KBM-7 (cell line): ENCODE measurements at places on chromosomes 12 and 14.
A peak's percentile ranks its signal among the peaks of the same experiment; 100 is the strongest.

GRCh38 chr12:46677749-46678148, 148.0 kb downstream of the SLC38A4 start:
- DNase-seq: peak; percentile 30

DNA sequence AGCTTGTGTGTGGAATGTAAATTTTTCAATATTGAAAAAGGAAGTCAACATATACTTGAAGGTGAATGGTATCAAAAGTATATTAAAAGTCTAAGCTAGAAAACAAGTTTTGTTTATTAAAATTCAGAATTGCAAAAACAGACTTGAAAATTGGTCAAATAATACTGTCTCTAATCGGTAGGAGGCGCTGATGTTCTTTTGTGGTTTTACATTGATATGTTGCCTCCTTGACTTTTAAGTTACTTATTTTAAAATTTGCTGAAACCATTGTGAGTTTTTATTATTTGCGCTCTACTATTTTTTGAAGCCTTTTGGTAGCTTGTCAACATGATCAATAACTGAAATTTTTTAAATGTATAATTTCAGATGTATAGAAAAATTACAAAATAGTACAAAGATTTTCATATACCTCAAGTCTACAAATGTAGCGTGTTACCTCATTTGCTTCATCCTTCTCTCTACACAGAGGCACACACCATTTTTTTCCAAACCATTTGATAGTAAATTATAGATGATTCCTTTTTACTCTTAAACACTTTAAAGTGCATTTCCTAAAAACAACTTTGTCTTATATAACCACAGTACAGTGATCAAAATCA, 6.9 kb downstream of the RTRAF start:
- no peak for DNase-seq

DNA sequence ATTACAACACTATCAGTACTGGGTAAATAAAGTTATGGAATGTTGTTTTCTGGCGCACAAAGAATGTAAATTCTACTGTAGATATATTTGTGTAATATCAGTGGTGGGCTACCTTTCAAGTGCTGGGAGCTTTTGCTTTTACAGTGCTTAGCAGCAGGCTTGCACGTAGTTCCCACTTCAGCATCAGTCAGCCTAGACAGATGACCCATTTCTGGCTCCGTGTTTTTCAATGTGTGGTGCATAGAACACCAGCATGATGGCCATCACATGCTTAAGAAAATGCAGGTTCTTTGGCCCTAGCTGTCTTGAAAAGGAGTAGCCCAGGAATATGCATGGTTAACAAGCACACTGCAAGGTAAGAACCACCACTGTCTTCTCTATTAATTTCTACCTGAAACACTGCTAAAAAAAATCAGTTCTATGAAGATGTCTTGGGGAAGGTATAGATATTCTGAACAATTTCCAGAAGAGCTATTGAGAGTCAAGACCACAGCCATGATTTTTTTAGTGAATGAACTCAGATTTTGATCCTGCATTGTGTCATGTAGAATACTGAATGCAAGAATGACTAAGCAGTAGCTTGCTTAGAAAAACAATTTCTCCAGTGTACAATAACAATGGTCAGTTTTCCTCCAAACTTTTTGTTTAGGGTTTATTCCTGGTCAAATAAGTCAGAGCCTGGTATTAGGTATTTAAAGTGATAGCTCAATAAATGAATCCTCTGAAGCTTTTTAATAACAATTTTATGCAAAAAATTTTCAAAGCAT, 195.7 kb downstream of the AKAP6 start:
- DNase-seq: no peak

DNA sequence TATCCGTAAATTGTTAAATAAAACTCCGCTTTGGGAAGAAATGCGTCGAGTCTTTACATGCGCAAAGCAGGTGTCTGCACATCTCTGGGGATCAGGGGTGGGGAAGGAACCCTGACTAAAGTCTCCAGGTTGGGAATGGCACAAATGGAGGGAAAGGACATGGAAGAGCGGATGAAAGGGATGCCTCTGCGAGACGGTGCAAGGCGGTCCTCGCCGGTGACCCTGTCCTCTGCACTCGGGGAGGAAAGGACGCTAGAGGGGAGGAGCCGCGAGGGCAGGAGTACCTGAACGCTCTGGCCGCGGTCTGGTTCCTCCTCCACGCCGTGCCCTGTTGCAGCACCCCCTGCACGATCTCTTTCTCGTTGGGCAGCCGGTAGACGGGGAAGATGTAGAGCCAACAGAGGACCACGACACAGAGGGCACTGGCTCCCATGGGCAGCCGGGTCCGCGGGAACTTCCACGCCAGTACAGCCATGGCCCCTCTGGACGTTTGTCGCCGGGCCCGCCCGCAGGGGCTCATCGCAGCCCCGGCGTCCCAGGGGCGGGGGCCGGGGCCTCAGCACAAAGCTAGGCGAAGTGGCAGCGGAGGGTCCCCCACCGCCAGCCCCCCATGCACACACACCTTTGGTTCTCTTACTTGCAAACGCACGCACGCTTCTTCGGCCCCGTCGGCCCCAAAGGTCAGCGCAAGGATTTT, 646 bp downstream of the ST8SIA1 start:
- no peak for DNase-seq
